AG09319 (cell line): ENCODE measurements at places on chromosomes 5 and 9.

GRCh38 chr9:34256987-34257585, 72.0 kb downstream of the KIF24 start:
- DNase-seq = no peak

DNA sequence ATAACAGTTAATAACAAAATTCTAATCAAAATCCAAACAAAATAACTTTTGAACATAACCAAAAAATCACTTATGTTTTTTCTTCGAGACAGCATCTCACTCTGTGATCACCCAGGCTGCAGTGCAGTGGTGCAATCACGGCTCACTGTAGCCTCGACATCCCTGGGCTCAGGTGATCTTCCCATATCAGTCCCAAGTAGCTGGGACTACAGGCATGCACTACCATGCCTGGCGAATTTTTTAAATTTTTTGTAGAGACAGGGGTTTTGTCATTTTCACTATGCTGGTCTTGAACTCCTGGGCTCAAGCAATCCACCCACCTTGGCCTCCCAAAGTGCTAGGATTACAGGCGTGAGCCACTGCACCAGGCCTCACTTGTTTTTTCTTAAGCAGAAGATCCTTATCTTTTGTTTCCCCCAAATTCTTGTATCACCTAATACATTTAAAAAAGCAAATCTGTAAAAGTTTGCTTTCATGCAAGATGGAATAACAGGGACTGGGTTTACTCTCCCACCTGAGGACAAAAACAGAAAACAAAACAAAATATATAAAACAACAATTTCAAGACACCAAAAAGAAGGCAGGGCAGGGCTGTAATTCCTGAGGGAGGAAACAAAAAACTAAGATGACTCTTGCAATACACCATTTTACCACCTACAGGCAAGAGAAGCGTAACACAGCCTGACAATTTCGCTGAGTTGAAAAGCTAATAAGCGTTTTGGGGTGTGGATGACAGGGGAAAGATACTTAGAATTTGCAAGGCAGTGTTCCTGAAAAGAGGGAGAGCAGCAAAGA, 71.4 kb downstream of the RAPGEF6 start:
- DNase-seq = no peak

GRCh38 chr9:86308687-86309086, 26.3 kb upstream of the ISCA1 start:
- no peak for DNase-seq

DNA sequence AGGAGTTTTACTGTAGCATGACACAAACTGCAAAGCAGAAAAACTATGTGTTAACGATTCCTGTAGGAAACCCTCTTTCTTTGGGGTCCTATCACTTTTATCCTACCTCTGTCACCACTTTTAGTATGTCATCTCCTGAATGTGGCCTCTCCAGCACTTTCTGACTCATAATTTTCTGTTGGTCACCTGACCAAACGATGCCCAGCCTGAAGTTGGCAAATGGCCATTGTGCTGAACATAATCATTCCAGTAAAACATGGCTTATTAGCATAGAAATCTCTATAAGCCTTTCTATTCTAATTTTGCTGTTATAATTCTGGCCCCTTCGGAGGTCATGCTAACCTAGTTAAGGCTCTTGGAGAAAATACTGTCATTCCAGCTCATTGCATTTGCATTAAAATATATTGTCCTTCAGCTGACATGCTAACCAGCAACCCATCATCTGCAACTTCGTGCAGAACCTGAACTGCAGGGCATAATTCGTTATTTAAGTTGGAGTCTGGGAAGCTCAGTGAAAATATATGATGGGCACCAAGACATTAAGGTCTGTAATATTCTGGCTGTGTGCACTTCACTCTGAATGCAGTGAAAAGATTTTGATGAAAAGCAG, 140.3 kb downstream of the NMUR2 start:
- DNase-seq = no peak

DNA sequence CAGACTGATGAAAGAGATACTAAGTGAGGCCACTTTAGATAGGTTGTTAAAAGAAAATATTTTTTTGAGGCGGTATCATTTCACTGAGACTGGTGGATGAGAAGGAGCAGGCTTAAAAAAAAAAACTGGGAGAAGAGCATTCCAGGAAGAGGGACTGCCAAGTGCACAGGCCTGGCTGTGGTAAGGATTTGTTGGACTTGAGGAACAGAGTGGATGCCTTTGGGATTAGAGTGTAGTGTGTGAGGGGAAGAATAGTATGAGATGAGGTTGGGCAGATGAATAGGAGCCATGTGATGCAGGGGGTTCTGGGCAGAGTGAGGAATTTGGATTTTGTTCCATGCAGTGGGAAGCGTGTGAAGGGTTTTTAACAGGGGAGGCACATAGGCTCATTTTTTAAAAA, 57.9 kb downstream of the PBX3 start:
- DNase-seq = peak; percentile 35
